ENCODE measurements at places on chromosomes 3 and 15.

GRCh38 chr3:15284121-15284889 is 48.1 kb downstream of the SH3BP5 start:
- no peak for DNase-seq

DNA sequence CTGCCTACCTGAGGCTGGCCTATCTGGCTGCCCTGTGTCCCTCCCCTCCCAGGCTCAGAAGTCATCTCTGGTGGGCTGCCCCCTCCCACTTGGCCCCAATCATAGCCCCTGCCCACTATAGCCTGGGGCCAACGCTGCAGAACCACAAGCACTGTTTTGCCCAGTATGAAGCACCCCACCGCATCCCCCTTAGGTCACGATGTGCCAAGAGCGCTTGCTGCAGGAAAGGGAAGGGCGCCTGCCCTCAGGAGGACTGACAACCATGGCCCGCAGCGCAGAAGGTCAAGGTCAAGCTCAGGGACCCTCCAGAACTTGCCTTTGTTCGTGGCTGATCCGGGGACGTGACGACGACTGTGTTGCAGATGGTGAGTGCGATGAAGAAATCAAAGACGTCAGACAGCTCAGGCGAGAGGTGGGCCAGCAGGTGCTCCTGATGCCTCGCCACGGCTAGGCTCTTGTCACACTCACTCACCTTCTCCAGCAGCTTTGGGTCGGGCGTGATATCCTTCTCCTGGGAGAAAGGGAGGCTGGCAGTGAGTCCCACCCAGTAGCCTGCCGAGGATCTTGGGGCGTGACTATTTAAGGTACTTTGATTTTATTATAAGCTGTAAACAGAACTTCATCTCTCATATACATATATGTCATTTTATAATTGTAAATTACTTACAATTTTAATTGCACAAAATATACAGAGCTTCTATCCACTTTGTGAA is 146.6 kb downstream of the ATP10A start:
- DNase-seq = no peak

- DNase-seq = no peak
These were observed 248.9 kb downstream of the NAALADL2 start for GRCh38 chr3:175107995-175108394.

DNA sequence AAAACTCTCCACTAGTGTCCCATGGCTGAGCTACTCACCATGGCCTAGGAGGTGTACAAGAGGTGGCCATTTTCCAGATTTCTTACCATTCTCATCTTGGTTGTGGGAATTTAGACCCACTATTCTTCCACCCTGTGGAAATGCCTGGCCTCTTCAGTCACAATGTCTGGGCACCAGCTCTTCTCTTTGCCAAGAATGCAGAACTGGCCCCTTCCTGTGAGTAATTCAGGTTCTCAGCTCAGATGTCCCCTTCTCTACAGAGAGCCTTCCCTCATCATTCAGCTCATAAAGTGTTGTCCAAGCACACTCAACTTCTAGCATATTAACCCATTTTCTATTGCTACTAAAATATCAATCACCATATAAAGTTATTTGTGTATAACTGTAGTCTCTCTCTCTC is 575.5 kb upstream of the KCNMB2 start:
- no peak for DNase-seq

GRCh38 chr15:75030023-75030413 is 6.6 kb downstream of the PPCDC start:
- no peak for DNase-seq

DNA sequence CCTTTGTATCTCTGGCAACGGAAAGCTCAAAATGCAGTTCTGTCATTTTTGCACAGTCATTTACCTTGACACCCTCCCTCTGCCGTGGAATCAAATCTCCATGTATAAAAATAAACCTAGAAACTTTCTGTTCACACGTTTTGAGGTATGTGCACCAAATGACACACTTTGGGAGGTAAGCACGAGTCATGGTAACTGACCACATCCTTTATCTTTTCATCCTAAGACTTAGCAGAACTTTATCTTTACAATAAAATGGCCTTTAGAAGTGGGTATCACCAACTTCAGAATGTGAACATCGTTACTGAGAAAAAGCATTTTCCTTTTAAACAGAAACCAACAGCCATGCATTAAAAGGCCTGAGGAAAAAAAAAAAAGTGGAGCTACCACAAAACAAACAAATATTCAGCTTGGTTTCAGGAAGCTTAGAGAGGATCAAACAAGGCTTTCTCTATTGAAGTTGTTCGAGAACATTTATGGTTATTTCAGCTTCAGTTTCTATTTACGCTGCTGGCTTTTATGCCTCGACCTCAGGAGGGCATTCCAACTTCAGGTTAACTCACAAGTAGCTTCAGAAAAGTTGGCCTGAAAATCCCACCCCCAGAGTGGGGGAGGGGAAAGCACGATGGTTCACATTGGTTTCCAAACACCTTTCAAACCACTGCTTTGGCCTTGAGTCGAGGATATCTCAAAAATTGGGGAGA is 171.1 kb upstream of the ICE2 start:
- DNase-seq = no peak

GRCh38 chr3:104206925-104207324 is 1159.8 kb upstream of the ALCAM start:
- DNase-seq = no peak

DNA sequence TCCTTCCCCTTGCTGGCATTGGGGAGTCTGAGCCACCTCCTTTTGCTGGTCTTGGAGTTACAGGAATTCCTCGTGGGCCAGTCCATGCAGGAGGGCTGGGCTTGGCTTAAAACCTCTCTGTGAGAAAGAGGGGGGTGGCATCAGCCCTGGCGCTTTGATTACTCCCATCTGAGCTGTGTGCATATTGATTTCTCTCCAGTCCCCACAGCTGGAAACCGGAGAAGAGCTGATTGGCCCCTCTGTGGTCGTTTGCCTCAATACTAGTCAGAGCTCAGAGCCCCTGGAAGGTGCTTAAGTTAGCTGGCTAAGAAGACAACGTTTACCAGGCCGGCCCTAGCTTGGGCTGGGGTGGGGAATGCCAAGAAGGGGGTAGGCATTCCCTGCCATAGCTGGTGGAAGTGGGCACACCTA is 4.0 kb upstream of the RASGRF1 start:
- DNase-seq = no peak

GRCh38 chr3:154214306-154214705 is 93.1 kb downstream of the ARHGEF26 start:
- DNase-seq = no peak

DNA sequence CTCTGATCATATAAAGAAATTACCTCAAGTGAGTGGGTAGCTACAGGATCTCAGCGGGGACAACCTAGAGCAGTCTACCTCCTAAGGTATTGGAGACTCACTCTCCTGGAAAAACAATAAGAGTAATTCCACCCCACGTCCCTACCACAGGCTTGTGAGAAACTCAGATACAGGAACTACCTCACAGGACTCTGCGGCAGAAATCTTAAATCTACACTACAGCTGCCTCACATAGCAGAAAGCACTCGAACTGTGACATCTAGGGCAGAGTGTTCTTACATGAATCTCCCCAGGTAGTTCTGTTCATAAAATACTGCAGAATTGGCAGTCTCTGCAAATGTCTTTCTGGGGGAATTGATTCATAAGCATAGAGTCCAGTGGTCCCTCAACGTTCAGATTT is 382.9 kb upstream of the IL12A start:
- DNase-seq = peak; percentile 59

- peak; percentile 46 for DNase-seq
These were observed 36.5 kb downstream of the FAM98B start for GRCh38 chr15:38490242-38490922.

- peak; percentile 50 for DNase-seq
These were observed 39.7 kb upstream of the VEPH1 start for GRCh38 chr3:157542711-157543500.

Measured in kidney glomerular epithelial cell (primary cell).